NCI-H1092 treated with DMSO at 0.1 percent for 48 hours (cell line): ENCODE measurements at places on chromosomes 5 and 9.
A peak's percentile ranks its signal among the peaks of the same experiment; 100 is the strongest.

- no peak for DNase-seq
These were observed 57.9 kb upstream of the MIER3 start for GRCh38 chr5:57009811-57010210.

DNA sequence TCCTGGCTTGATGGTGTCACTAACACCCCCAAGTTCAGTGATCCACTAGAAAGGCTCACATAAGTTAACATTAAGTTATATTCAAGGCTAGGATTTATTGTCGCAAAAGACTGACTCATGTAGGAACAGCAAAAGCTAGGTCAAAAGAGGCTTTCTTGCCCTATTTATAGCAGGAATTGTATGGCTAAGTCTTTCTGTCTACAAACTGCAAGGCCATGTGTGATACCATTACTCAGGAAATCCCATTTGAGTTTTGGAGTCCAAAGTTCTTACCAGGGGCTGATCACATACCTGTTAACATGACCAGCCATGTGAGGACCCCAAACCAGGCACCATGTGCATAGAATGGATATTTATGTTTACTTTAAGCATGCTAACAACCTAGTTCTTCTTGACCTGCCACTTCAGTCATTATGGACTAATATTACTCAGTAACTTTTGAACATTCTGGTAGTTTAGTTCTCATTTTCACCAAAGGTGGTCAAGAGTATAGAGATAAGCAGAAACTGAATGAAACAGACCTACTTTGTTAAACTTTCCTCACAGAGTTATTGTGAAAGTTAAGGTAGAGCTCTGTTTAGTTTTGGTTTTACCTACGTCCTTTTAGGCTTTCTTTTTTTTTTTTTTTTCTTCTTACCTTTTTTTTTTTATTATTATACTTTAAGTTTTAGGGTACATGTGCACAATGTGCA, 281.1 kb downstream of the FER start:
- no peak for DNase-seq

GRCh38 chr9:89667726-89668125, 62.9 kb downstream of the GADD45G start:
- peak; percentile 95 for DNase-seq

GRCh38 chr5:36033486-36033885, 33.2 kb downstream of the UGT3A2 start:
- no peak for DNase-seq

DNA sequence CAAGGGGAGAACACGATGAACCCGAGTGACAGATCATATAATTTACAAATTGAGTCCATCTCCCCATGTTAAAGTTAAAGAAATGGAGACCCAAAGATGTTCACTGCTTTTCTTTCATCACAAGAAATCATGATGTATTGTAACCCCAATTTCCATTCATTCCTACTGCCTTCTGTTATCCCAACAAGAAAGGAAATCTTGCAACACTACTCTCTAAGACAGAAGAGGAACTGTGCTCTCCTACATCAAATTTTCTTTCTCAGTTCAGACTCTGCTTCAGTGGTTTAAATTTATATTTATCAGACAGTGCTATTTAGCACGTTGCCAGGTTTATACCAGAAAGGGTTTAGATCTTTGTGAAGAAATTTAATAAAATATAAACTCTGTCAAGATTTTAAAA, 83.8 kb upstream of the RASA1 start:
- no peak for DNase-seq
